ENCODE measurements at places on chromosomes 6 and 20.
A peak's percentile ranks its signal among the peaks of the same experiment; 100 is the strongest.

- no peak for ATAC-seq
Measured at GRCh38 chr6:166461821-166462460, 79.2 kb upstream of the MPC1 start.

- ATAC-seq: peak; percentile 24
Measured at GRCh38 chr6:85643537-85644278, 1.0 kb upstream of the SYNCRIP start.

- ATAC-seq: no peak
Measured at GRCh38 chr6:15623276-15624116, 39.3 kb downstream of the DTNBP1 start.

DNA sequence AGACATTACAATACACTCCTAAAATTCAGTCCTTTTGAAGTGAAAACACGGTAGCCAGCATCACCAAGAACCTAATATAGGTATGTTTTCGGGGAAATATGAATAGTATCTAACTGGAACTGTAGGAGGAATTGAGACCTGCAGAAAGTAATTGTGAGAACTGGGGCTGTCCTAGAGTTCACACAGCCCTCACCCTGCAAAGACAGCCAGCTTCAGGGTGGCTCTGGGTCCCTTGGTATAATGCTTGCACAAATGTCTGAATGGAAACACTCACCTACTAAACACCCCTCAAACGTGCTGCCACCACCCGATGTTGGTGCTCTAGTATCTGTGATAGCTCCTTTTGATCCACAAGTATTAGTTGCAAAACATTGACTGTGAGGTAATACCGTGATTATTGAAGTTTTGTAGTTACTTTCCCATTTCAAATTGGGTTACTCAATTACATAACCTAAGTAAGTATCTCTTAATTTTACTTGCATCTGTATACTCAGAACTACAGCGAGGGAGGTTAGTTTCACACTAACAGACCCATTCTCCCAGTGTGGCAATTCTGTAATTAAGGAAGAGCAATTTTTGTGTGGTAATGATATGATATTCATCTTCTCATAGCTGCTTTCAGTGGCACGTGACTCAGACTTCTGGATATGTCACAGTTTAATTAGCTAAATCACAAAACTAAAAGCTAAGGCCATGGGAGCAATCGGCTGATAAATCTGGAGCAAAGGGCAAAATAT lies 129.5 kb downstream of the INSM1 start:
- peak; percentile 48 for ATAC-seq

DNA sequence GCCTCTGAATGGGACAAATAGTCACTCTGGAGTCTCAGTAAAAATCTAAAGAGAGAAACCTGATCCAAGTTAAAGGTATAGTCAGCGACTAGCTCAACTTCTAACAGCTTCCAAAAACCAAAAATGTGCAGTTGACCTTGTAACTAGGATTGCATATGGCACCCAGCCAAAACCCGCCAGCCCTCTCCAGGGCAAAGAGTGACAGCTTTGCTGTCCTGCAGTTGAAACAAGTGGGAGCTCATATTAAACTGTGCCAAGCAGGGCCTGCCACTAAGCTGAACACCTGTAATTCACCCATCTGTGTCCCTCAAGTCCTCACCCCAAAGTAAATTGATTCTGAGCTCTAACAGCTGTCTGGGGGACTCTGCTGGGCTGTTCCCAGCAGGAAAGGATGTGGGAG lies 695.3 kb downstream of the MAFB start:
- no peak for ATAC-seq

DNA sequence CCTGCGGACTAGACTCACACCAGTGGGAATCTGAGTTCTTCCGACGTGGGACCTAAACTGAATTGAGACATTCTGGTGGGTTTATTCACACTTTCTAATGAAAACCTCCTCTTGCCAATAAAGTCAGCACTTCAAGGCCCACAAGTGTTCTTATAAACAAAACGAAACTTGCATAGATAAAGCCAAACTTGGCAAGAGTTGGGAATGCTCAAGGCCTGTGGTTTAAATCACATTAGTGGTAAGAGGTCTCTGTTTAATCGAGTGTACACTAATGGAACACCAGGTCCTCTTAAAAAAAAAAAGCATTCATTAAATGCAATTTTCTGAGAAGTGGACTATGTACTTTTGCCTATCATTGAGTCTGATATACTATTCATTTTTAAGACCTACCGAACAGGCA lies 143.3 kb downstream of the SMOC2 start:
- ATAC-seq: no peak

DNA sequence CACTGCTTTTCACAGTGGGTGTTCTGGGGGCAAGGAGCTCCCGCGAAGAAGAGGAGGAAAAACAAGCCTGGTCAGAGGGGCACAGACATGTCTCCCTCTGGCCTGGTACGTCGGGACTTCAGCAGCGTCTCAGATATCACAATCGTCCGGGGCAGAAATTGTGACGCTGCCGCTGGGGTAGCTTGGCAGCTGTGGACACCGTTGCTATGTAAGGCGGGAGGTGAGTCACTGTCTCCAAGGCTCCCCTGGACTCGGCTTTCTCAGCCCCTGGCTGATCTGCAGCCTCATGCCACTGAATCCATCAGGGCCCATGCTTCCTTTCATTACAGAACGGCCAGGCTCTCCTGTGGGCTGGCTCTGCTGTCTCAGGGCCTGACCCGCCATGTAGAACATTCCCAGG lies 98.7 kb downstream of the SULF2 start:
- no peak for ATAC-seq

DNA sequence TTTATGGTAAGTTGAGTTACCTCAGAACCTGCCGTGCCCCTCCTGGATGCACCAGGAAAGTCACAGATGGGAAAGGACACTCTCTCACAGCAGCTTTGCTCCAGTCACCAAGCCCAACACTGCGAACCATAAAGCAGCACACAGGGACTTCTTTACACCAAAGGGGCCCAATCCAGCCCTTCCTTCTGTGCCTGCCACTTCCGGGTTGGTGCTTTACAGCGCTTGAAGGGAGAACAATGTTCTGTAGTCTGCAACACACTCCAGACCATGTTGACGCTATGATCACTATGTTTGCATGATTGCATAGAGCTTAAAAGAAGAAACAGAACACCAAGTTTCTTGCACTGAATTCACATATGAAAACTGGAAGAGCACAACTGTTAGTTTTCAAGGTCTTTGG lies 57.1 kb downstream of the SERAC1 start:
- no peak for ATAC-seq

DNA sequence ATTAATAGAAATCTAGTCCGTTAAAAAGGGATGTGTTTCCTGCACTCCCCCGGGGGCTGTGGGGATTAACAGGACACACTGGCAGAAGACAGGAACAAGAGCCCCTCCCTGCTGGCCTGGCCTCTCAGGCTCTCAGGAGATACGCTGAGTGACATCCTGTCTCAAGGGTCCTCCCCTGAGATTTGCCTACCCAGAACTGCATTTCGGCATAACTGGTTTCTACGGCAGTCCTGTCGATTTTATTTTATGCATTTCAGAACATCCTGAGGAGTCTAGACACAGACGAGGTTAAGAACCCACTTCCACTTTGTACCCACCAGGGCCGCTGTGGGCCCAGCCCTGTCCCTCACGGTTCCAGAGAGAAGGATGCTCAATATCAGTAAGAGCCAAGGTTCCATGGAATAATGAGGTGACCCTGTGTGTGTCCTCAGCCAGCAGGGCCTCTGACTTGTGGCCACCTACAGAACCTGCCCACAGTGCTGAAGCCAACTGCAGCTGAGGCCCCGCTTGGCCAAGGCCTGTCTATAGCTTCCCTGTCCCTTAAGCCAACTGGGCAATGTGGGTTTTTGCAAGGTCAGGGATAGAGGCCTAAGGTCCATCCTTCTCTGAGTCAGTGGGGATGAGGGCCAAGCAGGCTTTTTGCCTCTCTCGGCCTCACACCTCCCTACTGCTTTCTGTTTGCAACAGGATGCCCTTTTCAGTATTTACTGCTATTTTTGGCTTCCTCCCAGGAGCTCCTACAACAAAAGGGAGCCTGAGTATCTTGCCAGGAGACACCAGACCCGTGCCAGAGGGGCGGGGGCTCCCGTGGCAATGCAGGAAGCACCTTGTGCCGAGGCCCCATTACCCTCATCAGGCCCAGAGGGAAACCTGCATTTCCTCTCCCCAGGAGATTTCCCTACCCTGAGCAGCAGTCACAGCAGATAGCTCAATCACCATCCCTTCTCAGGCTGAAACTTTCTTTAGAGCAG lies 14.7 kb downstream of the UQCC2 start:
- no peak for ATAC-seq

- ATAC-seq: peak; percentile 72
Measured at GRCh38 chr6:13924949-13925881, at the start of gene RNF182. Gene RNF182, plus strand, starts transcription at chr6:13924952. Its CDS starts 52,168 bp downstream, at chr6:13977120.

- ATAC-seq: peak; percentile 75
Measured at GRCh38 chr6:44237021-44237812, 9.7 kb upstream of the HSP90AB1 start.

DNA sequence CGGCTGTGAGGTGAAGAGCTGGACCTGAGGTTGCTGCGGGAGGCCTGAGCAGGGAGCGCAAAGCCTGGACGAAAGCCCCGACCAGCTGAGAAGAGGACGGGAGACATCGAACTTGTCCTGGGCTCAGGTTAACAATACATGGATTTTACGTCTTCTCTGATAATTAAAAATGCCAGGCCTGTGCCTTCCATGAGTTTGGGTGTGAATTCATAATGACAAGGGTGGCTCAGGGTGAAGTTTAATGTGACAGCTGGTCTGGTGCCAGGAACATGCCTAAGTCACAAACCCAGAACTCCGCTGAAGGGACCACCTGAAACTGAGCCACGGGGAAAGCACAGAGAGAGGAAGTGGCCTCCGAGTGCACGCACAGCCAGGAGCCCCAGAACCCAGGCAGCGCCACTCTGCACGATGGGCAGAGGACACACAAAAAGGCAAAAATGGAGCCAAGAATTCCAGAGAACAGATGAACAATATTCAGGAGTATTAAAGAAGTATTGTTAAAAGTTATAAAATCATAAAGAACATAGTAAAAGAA lies 150.1 kb upstream of the RPS6KA2 start:
- no peak for ATAC-seq

GRCh38 chr20:62156592-62157386 lies 13.2 kb downstream of the SS18L1 start:
- peak; percentile 73 for ATAC-seq

DNA sequence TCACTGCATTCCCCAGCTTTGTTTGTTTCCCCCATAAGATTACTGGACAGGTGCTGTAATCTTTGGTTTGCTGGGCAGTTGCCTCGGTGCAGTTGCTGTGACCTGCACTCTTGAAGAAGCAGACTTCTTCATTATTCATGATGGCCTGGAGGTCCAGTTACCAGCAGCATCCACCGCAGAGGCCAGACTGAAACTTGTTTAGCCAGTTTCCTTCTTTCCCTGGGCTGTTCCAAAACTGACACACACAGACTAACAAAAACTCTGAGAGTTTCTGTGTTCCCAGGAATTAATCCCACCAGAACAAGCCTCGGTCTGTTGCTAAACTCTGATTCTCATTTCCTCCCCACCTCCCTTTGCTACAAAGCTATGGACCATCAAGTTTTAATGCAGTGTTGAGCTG lies 144.1 kb downstream of the QRSL1 start:
- ATAC-seq: no peak

DNA sequence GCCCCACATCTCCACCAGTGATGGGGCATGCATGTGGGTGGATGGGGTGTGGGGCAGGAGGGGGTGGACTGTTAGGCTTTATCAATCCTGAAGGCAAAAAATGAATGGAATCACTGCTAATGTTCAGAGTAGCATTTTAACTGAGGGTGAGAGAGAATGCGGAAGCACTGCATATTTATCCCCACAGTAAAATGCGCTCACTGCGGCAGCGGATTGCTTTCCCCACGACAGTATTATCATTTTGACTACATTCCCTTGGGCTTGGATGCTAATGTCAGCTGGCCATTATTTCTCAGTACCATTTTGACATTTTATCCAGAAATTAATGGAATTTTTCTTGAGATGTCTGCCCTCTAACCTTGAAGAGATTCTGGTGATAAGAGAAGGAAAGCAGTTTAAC lies 13.4 kb downstream of the ALDH8A1 start:
- ATAC-seq: no peak

GRCh38 chr20:20010639-20011500 lies 6.3 kb upstream of the NAA20 start:
- no peak for ATAC-seq
